Activated T-helper 1 cell treated with Interleukin-2 at 50 U/mL for 16 hours (primary cell): ENCODE measurements at places on chromosomes 1 and 21.
A peak's percentile ranks its signal among the peaks of the same experiment; 100 is the strongest.

DNA sequence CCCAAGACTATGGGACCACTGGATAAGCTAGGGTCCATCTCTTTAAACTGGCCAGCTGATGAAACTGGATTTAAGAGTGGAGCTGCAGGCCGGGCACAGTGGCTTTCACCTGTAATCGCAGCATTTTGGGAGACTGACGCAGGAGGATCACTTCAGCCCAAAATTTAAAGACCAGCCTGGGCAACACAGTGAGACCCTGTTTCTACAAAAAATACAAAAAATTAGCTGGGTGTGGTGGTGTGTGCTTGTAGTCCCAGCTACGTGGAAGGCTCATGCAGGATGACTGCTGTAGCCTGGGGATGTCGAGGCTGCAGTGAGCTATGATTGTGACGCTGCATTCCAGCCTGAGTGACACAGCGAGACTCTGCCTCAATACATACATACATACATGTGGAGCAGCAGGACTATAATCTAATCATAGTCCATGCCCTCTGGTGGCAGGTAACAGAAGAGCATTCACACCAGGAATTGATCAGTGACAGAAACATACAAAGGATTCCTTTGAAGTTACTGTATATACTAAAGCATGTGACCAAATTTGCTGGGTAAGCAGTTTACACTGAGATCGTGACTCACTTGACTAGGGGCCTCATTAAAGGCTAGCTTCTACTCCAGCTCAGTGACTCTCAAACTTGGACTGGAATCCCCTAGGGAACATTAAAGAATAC is 101.5 kb upstream of the SLFNL1 start:
- no peak for DNase-seq

DNA sequence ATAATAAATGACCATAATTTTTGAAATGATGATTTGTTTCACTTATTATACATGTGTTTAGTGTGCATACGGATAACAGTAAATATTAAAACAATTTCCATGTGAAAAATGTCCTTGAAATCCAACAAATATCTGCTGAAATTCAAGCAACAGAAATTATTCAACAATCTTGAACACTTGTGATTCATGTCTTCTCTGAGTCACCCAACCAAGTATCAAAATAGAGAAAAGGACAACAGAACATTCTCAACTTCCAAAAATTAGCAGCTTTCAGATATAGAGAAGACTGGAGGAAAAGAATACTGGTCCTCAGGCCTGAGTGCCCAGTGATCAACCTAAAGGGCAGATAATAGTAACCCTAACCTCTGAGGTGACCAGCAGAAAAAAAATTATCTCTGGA is 90.8 kb downstream of the VAV3 start:
- DNase-seq: no peak

- no peak for DNase-seq
Observed at GRCh38 chr1:221030990-221031389, 151.7 kb downstream of the HLX start.

DNA sequence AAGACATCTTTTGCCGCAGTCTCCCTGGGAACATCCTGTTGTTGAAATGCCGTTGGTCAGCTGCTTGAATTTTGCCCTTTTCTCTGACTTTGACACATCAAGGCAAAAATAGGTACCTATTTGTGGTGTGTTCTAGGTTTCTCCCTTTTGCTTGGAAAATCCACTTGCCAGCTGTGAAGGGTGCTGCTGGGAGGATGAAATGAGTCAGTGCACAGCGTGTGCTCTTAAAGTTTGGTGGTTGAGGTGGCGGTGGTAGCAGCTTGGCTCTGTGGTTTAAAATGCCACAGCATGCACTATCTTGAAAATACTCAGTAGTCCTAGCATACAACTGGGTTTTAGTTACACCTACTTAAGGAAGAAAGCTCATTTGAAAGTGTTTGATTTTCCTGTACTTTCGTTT is 183.8 kb downstream of the DHRS3 start:
- DNase-seq: peak; percentile 23

DNA sequence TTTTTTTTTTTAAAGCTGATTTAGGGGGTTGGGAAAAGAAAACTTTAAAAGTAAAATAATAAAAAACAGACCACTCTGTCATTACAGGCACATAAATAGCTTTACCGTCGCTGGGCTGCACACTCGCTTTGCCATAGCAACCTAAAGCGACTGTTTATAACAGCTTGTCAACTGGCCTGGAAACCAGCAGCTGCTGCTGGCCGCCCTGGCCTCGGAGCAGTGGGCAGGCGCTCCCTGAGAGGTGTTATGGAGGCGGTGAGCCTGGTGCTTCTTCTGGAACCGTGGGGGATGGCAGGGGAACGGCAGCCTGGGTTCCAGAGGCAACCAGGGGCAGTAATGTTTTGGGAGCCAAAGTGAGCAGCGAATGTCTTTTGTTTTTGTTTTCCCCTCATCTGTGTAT is 45.7 kb downstream of the ATP2B4 start:
- DNase-seq: no peak

- DNase-seq: no peak
Observed at GRCh38 chr21:44337449-44337848, 1.7 kb downstream of the CFAP410 start.

GRCh38 chr1:119703666-119704450 is 7.9 kb upstream of the PHGDH start:
- DNase-seq: no peak

DNA sequence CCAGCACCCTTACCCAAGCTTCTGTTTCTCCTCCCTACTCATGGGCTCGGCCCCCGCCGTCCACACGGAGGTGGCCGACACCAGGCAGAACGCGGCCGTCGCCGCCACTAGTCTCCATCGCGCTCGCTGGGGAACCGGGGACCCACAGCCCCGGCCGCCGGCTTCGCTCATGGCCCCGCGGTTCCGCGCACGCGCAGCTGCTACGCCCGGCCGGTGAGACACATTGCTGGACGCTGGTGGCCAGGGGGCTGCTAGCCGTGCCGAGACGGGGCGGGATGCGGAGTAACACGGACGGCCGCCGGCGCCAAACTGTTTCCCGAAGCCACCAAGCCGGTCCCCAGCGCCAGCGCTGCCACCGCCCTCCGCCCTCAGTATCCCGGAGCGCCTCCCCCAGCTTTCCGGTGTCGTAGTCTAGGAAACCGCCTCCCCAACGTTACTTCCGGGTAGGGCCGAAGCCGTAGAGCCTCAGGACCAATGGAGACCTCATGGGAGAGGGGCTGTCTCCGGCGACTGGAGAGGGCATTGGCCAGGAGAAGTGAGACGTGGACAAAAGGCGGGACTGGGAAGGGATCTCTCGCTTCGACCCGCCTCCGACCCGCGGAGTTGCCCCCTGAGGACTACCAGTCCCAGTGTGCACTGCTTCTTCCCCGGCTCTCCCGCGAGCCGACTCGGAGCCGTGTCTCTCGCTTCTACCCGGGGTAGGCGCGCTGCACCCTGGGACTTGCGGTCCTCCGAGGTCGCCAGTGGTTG is at the start of gene EDEM3:
TSS of gene EDEM3 (minus strand) at position 383 of the 750 bp plus-strand sequence. CDS start at position 171, 212 bp downstream.
- peak; percentile 95 for DNase-seq

- no peak for DNase-seq
Observed at GRCh38 chr1:69595486-69595885, 27.8 kb downstream of the LRRC7 start.

DNA sequence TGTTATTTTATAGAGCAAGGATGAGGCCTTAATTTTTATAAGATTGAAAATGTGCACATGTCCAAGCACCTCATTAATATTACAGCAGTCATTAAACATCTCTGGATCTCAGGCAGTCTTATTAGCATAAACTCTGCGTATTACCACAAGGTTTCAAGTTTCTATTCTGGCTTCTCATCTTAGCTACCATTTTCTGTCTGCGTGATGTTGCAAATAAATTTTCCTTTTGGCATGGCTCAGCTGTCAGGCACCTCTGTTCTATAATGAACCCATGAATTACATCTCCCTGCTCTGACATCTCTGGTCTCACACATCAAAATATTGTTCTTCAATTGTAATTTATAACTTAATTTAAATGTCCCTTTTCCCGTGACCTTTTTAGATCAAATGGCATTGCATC is 156.5 kb downstream of the SLC45A1 start:
- DNase-seq: no peak

GRCh38 chr1:228900886-228901392 is 165.7 kb downstream of the RHOU start:
- no peak for DNase-seq

GRCh38 chr1:58895082-58895481 is 111.2 kb upstream of the JUN start:
- DNase-seq: no peak

GRCh38 chr1:211066781-211067384 is 67.1 kb downstream of the KCNH1 start:
- no peak for DNase-seq

GRCh38 chr1:17149771-17150170 is 30.5 kb upstream of the PADI2 start:
- no peak for DNase-seq

- no peak for DNase-seq
Observed at GRCh38 chr1:61605607-61606321, 119.2 kb downstream of the TM2D1 start.

DNA sequence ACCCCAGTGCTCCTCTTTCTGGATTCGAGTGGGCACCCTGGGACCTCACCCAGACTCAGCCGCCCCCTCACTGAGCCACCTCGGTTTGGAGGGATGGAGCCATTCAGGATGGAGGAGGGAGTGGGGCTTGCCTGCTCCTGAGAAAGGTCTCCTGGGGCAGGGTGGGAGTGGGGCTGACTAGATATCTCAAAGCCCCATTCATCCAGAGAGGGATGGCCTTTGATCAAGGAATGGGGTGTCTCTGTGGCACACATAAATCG is 10.1 kb upstream of the SPSB1 start:
- DNase-seq: no peak

DNA sequence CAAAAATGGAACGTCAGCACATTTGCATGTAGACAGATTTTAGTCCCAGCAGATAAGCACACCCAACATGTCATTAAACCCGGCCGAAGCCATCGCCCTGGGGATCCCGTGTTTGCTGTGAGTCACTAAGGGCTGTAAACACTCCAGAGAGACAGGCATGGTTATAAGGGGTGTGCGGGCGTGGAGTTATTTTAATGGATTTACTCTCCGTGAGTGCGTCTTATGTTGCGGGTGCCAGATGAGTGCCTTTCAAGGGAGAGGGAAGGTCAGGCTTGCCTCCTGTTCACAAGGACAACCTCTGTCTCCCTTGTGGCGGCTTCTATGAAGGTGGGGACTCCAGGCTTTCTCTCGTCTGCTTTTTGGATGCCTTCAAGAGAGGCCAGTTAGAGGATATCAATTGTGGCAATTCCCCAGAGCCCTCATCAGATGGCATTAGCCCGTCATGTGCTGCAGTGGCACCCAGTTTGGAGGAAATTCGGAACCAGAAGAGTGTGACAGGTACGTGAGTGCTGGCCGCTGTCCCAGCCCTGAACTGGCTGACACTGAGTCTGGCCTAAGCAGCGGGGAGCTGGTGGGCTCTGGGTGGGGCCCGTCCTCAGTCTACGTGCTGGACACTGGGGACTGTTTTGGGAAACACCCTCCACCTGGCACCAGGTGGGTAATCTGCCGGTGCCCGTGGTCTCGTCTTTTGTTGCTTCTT is 223.8 kb upstream of the TMEM51 start:
- no peak for DNase-seq

- no peak for DNase-seq
Observed at GRCh38 chr1:38899560-38899959, 18.2 kb upstream of the GJA9 start.

GRCh38 chr1:165856606-165857005 is 29.2 kb downstream of the UCK2 start:
- no peak for DNase-seq

- no peak for DNase-seq
Observed at GRCh38 chr1:156838972-156839371, 19.9 kb downstream of the INSRR start.

- DNase-seq: no peak
Observed at GRCh38 chr1:98030976-98031375, 110.1 kb upstream of the DPYD start.

- DNase-seq: no peak
Observed at GRCh38 chr1:71350805-71351204, 270.0 kb upstream of the ZRANB2 start.

DNA sequence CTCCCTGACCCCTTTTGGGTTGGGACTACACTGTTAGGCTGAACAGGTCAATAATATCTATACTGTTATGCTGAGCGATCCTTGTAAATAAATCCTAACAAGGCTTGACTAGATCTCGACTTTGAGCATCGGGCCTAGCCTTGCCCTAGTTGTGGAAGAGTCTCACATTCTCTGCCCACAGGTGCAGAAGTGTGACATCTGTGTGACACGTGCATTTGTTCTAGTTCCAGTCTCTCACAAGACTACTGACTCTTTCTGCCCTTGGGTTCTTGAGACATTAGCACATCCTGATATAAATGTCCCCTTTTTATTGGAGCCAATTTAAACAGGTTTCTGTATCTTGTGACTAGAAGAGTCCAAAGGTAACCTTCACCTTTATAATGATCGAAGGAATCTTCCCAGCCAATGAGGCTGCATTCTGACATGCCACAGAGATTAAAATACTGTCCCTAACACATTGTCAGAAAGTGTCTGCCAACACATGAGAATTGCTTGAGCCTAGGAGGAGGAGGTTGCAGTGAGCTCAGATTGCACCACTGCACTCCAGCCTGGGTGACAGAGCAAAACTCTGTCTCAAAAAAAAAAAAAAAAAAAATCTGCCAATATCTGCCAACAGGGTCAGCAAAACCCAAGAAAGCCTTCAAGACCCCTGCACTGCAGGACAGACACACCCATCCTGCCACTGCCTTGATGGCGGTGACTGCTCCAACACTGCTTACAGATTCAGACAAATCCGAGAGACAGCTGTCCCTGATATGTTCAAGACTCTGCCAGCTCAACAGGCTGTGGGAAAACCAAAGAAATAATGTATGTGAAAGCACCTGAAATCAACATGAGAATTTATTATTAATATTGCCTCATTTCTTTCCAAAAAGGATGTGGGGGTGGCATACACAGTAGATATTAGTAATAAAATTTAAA is 56.5 kb upstream of the PSEN2 start:
- no peak for DNase-seq

- no peak for DNase-seq
Observed at GRCh38 chr1:82483146-82483545, 682.4 kb downstream of the ADGRL2 start.

DNA sequence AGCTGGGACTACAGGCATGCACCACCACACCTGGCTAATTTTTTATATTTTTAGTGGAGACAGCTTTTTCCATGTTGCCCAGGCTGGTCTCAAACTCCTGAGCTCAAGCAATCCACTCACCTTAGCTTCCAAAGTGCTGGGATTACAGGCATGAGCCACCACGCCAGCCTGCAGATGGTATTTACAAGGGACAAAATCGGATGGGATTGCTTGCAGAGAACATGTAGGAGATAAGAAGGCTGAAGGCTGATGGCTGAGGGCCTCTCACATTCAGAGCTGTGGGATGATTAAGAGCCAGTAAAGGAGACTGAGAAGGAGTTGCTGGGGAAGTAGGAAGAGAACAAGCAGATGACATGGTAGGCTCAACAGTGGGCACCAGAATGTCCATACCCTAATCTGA is 24.0 kb upstream of the QSOX1 start:
- no peak for DNase-seq

GRCh38 chr1:191495040-191495439 is 663.2 kb upstream of the RGS18 start:
- DNase-seq: no peak

- no peak for DNase-seq
Observed at GRCh38 chr1:180571832-180572636, 13.3 kb downstream of the OVAAL start.

- no peak for DNase-seq
Observed at GRCh38 chr1:115330480-115331013, 7.5 kb downstream of the NGF start.
